Ecto neural progenitor cell (in vitro differentiated cells): ENCODE measurements at places on chromosomes 11 and 22.

- DNase-seq, result no peak
Observed at GRCh38 chr11:34674038-34674437, 53.1 kb downstream of the EHF start.

DNA sequence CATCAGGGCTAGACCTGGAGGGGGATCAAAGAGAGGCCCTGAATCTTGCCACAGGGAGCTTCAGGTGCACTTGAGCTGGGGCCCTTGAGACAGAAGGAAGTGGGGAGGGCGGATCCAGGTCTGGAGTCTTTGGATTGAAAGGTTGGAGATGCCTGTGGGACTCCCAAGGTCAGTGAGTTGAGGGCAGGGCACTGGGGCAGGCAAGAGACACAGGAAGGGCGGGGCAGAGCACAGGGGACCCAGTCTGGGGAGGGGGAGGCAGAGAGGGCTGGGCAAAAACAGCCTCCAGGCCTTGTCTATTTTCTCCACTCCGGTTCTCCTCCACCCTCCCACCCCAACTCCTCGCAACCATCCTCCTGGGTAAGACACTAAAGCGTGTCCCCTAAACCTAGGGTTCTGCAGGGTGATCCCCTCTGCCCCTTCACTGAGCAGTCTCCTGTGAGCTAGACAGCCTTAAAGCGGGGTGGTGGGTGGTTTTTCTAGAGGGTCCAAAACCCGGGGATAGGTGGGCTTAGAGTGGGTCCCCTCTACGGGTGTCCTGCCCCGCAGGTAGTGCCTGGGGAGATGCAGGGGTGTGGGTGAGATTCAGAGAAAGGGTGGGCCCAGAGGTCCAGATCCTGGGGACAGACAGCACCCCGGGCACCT, 38.6 kb upstream of the CELSR1 start:
- DNase-seq, result no peak

- no peak for DNase-seq
Observed at GRCh38 chr11:128391811-128392210, 195.5 kb downstream of the ETS1 start.

GRCh38 chr22:45720839-45721378, 49.3 kb downstream of the ATXN10 start:
- no peak for DNase-seq

DNA sequence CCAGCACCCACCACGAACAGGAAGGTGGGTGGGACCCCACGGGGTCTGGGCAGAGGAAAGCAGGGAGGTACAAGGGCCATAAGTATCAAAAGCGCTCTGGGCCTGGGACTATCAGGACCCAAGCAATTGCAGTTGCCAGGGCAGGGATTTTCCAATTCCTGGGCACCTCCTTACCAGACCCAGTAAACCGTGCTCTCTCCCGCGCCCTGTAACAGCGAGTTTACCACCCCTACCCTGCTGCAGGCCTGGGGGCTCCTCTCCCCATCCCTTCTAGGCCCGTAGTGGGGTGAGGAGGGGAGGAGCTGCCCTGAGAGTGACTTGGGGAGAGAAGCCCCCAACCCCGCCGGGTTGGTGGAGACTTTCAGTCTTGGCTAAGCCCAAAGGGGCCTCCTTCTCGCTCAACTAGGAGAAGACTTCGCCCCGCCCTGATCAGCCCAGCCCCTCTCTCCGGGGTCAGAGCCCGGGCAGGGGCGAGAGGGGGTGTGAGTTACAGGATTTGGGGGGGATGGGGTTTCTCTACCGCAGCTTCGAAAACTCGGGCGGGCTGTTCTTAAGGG, 5.4 kb downstream of the PAX6 start:
- peak; percentile 78 for DNase-seq
